ENCODE measurements at places on chromosomes 13 and 19. TPM values are rescaled to one million over a fixed set of nuclear protein-coding genes. Genes with fewer than 3 reads are reported as not detected.

DNA sequence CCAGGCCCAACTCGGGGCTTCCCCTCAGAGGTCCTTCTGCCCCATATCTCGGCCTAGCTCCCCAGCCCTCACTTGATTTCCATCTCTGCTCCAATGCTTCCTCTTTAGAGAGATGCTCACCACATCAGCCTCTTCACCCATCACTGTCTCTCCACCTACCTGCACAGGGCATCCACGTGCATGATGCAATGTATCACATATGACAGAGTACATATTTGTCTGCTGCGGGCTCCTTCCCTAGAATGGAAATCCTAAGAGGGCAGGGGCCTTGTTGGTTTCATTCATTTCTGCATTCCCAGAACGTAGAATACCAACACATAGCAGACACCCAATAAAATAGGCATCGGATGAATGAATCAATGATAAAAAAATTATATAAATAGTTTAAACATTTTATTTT is 130.3 kb downstream of the USP12 start:
- DNase-seq: no peak

DNA sequence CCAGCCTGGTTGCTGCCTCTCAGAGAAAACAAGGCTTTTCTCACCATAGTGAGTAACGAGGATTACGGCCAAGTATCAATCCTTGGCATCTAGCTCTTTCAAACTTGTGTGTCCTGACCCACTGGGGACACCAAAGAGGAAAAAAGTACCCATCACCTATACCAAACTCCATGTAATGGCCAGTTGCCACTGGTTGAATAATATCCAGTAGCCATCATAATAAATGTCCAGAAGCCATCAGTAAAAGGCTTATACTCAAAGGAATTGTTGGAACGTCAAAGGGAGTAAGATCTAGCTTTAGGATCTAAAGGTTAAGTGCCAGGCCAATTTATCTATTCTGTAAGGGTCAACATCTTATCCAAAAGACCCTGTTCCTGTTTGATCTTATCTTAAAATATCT is 91.1 kb downstream of the PTPRS start:
- no peak for DNase-seq

GRCh38 chr13:63307228-63307627 is 1891.6 kb upstream of the PCDH20 start:
- DNase-seq: no peak

DNA sequence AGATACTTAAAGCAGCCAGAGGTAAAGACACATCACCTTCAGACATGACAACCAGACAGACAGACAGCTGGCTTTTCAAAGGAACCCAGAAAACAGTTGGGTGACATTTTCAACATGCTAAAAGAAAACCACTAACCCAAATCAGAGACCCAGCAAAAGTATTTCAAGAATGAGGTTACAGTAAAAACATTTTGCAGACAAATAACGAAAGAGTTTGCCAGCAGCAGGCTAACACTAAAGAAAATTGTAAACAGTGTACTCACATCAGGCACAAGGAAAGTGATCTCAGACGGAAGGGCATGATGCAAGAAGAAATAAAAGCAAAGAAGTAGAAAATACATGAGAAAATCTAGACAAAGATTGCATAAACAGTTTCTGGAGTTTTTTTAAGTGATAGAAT is 46.4 kb downstream of the AP1M1 start:
- DNase-seq: no peak

DNA sequence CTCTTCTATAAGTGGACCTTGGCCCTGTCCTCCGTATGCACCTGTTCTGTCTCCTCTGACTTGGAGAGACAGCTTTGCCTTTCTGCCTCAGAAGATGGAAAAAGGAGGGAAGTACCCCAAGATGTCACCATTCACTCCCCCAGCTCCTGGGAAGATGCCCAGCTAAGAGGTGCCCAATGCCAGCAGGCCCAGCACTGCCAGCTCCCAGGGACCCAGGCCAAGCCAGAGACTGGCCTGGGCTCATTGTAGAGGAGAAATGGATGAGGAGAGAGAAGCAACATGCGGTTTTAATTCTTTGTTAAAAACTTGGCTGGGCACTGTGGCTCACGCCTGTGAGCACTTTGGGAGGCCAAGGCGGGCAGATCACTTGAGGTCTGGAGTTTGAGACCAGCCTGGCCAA is 111.5 kb upstream of the ZNF507 start:
- no peak for DNase-seq

GRCh38 chr13:80297094-80297493 is 43.8 kb downstream of the SPRY2 start:
- no peak for DNase-seq

DNA sequence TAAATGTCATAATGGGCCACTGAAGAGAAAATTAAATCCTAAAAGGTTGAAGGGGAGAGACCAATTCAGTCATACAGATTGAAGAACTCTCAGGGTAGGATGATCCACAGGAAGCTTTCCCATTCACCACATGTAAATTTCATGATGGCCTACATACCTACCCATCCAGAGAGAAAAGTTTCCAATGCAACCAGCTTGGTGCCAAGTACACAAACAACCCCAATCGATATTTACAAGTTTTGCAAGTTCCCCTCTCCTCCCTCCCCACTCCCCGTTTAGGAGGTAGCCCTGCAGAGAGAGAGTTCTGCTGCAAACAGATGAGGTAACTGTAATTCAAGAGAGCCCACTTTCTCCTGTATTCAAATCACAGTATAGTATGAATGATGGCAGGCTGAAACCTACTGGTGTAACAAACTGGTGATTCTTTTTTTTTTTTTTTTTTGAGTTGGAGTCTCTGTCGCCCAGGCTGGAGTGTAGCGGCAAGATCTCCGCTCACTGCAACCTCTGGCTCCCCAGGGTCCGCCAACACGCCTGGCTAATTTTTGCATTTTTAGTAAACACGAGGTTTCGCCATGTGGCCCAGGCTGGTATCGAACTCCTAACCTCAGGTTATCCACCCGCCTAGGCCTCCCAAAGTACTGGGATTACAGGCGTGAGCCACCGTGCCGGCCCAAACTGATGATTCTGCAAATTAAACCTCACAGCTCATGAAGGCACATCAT is 14.4 kb downstream of the FOXO1 start:
- no peak for DNase-seq

- DNase-seq: no peak
Measured at GRCh38 chr13:99868767-99869166, 102.8 kb downstream of the ZIC5 start.

DNA sequence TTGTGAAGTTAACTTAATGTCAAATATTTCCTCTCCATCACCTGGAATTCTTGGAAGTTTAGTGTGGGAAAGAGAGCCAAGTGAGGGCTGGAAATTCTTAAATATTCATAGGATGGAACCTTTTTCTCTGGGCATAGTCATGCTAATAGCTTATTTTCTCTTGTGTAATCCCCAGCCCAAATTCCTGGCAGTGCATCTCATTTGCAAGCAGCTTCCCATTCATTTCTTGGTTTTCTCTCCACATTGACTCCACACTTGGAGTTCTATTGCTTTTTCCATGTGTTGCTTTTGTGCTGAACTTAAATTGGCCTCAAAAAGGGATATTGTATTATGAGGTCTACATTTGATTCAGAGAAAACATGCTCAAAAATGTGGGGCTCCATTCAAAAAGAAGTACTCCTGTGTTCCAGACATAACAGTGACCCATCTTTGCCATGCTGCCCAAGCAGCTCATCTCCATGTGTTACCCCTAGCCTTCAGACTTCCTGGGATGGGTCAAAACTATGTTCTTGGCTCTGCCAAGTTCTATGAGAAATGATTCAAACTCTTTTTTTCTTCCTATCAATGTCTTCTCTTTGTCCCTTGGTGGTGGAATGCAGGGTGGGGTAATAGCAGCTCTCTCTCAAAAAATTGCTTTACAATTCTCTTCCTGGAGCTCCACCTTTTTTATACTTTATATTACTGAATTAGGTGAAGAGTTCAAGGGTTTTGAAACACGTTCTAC is 2471.5 kb downstream of the PCDH9 start:
- no peak for DNase-seq

DNA sequence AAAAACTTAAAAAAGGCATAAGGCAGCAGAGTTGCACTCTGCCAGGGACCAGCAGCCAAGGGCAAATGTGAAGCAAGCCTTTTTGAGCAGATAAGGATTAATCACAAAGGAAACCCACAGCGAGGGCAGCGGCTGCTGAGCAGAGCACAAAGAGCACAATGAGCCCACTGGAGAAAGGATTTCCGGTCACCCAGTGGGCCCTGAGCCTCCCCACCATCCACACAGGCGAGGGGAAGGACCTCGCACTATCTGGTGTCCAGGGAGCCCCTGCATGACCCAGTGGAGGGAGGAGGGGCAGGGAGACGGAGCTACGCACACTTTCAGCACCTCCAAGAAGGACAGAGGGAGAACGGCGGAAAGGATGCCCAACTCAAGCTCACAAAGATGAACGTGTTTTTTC is 40.0 kb downstream of the COL4A1 start:
- no peak for DNase-seq

- no peak for DNase-seq
Measured at GRCh38 chr13:36965767-36966166, 33.4 kb downstream of the ALG5 start.

GRCh38 chr19:9757544-9758501 is 10.7 kb downstream of the ZNF846 start:
- DNase-seq: no peak

GRCh38 chr19:55437410-55437809 is 5.7 kb downstream of the SHISA7 start:
- DNase-seq: no peak

ZNF493 gene
- polyA plus RNA-seq: 31.0 TPM

CBARP gene
- polyA plus RNA-seq: 2.0 TPM

Data from renal cortex interstitium (tissue), 15 donors.